ENCODE measurements at places on chromosomes 5 and 9.

GRCh38 chr5:55584398-55585205, 49.8 kb upstream of the PLPP1 start:
- DNase-seq, result no peak
- H3K4me3 ChIP-seq, result no peak overlapping the region
- no peaks in the 10 kb centered on the region for H3K4me1 ChIP-seq
- H3K27me3 ChIP-seq, result no peaks in the 10 kb centered on the region

DNA sequence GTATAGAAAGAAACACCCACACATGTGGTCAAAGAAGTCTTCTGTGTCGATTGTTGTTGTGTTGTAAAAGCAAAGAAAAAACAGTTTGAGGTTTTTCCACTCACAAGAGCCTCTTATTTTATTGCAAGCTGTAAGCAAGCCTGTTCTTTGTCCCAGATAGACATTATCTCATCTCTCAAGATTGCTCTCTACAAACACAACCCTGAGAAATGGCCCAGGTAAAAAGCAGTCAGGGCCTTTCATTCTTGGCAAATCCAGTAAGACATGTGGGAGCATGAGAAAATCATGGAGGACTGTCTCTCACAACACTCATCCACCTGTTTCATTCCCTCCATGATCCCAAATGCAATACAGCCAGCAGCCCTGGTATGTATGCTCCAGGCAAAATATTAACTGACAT, 286.6 kb upstream of the POU5F2 start:
- H3K27ac ChIP-seq, result no peak overlapping the region
- H3K36me3 ChIP-seq, result no peaks in the 10 kb centered on the region
- no peaks in the 10 kb centered on the region for H3K4me1 ChIP-seq
- no peak overlapping the region for H3K4me3 ChIP-seq

DNA sequence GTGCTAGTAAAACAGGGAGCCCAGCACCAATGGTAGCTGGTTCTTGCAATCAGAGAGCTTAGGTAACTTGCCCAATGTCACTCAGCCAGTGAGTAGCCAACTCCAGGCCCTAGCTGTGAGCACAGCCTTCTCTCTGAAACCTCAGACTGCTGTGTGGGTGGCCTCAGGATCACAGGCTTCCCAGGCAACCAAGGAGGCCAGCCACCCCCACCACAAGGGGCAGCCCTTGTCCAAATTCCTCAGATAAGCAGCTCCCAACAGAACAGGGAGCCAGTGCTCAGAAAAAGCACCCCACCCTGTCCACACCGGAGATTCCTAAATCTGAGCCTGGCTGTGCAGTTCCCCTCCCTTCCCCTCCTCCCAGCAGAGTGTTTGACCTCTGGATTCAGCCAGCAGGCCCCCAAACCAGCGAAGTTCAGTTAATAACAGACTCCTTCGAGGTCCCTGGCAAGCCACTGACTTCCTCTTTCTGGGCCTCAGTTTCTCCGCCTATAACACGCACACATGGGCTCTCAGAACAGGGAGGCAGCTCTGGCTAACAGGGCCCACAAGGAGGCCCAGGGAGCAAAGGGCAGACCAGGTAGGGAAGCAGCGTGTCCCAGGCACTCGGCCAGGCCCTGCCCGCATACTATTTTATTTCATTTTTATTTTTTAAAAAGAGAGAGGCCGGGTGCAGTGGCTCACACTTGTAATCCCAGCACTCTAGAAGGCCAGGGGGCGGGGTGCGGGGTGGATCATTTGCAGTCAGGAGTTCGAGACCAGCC, 2.7 kb downstream of the EEIG1 start:
- H3K36me3 ChIP-seq, result no peaks in the 10 kb centered on the region
- peak overlapping the region; percentile 75 for H3K4me3 ChIP-seq
- peak overlapping the region; percentile 86 for H3K27ac ChIP-seq
- peak; percentile 83 for DNase-seq
- peaks cover 14% of the 10 kb centered on the region for H3K4me1 ChIP-seq
- no peaks in the 10 kb centered on the region for H3K27me3 ChIP-seq

GRCh38 chr5:113059232-113060040, 82.8 kb downstream of the DCP2 start:
- H3K4me1 ChIP-seq, result peaks cover 7% of the 10 kb centered on the region
- H3K4me3 ChIP-seq, result no peak overlapping the region
- no peaks in the 10 kb centered on the region for H3K36me3 ChIP-seq
- DNase-seq, result peak; percentile 54
- peak overlapping the region; percentile 57 for H3K27ac ChIP-seq

DNA sequence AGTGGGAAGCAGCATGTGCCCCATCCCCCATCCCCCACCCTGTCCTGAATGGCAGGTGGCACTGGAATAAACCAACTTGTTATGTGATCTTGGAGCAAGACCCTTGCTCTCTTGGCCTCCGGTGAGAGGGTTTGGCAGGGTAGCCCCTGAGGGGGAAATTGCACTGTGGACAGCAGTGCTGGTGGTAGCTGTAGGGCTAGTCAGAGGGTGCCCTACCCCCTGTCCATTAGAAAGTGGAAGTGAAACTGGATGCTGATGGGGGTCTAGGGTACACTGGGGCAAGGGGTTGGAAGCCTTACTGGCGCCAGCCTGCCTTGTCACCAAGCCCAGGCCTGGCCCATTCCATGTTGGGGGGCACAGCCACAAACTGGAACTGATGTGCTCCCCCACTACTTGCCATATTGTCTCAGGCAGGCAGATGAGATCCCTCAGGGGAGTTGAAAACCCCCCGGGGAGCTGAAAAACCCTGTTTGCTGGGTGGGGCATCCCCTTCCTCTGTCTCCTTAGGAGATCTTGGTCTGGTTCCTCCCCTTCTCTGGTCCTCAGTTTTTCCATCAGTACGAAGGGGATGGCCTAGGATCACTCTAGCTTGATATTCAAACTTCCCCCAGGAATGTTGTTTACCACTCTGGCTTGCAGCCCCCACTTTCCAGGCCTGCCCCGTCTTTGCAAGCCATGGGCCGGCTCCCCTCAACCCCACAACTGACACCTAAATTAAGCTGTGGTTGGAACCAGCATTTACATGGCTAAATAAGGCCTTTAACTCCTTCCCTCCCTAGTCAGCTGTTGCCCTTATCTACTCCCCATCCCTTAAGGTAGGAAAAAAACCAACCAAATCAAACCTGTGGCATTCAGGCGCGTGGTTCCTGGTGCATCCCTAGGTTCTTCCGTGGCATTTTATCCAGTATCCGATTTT, 14.4 kb upstream of the SYNPO start:
- DNase-seq, result no peak
- no peaks in the 10 kb centered on the region for H3K4me1 ChIP-seq
- peak overlapping the region; percentile 64 for H3K4me3 ChIP-seq
- no peaks in the 10 kb centered on the region for H3K27me3 ChIP-seq

DNA sequence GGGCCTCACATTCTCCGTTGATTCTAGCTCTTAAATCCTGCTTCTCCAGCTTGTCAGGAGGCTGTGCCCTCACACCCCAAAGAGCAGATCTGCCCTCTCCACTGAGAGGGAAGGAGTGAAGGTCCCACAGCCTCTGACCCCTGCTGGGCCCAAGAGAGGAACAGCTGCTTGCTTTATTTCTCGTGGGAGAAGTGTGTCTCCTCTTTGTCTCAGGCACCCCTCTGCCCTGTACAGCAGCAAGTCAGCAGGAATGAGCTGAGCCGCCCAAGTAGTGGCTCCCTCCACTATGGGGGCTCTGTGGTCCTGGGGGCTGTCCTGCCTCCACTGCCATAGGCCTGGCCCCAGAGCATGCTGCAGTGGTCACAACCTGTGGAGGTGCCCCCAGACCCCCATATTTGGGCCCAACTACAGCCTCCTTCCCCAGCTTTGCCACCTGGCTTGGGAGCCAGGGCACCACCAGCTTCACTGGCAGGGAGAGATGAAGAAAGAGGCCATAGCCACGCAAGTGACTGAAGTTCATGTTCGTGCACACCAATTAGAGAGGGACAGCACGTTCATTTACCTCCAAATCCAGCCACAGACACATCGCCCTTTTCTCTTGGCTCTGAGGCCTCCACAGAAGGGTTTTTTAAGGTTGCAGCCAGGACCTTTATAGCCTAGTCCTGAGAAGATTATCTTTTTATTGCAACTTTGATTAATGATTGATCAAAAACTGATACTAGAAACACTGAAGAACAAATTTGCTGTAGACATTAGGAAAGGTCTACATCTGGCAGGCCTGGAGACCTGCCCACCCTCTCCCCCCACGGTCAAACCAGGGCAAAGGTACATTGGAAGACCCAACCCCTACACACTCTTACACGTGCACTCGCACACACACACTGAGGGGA, 27.5 kb downstream of the IRF1 start:
- no peak overlapping the region for H3K4me3 ChIP-seq
- H3K36me3 ChIP-seq, result no peaks in the 10 kb centered on the region

DNA sequence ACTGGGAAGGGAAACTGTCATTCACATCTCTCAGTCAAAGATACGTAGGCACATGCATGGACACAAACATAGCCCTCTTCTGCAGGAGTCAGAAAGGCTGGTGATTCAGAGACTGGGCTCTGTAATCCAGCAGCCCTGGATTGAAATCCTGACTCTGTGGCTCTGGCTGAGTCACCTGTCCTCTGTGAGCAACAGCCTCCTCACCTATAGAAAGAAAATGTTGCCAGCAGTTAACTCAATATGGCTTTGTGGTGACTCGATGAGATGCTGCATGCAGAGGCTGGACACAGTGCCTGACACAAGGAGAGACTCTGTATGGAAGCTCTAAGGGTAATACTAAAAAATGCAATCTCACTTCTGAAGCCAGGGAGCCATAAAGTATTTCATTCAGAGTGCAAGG, 23.9 kb upstream of the CDKN2AIPNL start:
- no peaks in the 10 kb centered on the region for H3K36me3 ChIP-seq
- no peak overlapping the region for H3K27ac ChIP-seq
- no peak for DNase-seq
- H3K4me1 ChIP-seq, result peaks cover 5% of the 10 kb centered on the region

DNA sequence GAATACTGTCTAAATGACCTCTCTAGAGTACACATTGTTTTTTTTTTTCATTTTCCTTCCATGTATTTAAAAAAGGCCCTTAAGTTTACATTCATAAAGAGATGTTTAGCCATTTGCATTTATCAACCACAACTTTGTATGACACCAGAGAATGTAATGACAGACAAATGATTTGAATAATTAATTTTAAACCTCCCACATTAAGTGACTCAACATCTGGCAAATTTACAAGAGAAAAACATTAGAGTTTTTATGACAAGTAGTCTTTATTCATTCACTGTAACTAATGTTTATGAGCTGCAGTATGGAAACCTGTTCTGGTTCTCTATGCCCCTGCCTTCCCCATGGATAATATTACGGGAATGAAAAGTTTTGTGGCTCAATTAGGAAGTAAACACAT, 1093.8 kb upstream of the CDH9 start:
- H3K27me3 ChIP-seq, result no peaks in the 10 kb centered on the region
- no peak overlapping the region for H3K4me3 ChIP-seq
- no peaks in the 10 kb centered on the region for H3K4me1 ChIP-seq
- no peak overlapping the region for H3K27ac ChIP-seq
- no peak for DNase-seq

DNA sequence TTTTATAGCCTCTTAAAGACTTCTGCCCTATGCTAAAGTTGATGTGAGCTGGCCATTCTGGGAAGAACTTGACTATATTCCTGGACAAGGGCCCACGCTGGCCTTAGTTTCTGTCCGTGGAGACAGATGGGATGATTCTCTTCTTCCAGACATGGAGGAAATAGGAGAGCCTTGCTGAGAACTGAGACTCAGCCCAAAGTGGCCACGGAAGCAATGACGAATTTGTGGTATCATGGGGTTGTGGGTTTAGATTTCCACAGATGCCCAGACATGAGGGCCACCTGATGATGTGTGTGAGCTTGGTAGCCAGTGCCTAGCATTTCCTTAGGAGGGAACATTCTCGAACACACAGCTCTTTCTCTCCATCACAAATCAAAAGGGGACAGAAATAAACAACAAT, 309.1 kb downstream of the NSG2 start:
- H3K27ac ChIP-seq, result no peak overlapping the region
- no peak overlapping the region for H3K4me3 ChIP-seq
- DNase-seq, result no peak
- no peaks in the 10 kb centered on the region for H3K27me3 ChIP-seq
